ENCODE measurements at places on chromosomes 7 and 10.

DNA sequence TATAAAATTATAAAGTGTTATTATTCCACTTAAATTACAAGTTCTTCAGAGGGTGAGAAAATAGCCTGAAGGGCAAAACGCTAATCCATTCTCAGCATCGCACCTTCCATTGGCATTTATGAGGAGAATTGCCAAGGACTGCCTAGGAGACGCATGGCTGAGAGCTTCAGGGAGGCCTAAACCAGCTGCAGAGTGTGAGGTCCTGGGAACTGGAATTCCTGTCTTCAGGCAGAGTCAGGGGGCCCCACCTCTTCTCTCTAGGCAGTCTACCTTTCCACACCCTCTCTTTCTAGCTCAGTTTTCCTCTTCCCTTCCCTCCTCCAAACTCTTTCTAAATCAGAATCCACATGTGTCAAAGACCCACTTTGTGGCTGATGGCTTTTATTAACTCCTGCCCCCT, 35.3 kb downstream of the LRRC72 start:
- DNase-seq: no peak

DNA sequence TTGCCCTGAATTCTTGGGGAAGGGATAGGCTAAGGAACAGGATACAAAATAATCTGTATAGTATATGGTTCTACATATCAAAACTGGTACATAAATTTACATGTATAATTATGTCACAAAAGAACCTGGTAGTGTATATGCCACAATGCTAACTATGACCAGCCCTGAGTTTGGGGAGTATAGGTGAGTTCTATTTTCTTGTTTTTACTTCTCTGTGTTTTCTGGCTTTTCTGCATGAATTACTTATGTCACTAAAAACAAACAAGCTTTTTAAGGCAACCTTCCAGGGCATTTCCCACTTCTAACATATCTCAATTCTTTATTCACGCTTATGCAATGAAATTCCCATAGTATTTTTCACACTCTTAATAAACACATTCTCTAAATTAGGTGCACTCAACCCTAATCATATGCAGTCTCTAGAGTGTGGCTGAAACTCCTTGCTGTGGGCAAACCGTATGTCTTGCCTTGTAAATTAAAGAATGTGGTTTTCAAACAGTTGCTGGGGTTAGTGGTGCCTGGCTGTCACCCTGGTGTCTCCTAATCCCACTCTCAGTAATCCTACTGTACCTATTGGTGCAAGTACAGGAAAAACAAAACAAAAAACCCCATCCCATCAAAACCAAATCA, 14.0 kb upstream of the INSIG1 start:
- no peak for DNase-seq

DNA sequence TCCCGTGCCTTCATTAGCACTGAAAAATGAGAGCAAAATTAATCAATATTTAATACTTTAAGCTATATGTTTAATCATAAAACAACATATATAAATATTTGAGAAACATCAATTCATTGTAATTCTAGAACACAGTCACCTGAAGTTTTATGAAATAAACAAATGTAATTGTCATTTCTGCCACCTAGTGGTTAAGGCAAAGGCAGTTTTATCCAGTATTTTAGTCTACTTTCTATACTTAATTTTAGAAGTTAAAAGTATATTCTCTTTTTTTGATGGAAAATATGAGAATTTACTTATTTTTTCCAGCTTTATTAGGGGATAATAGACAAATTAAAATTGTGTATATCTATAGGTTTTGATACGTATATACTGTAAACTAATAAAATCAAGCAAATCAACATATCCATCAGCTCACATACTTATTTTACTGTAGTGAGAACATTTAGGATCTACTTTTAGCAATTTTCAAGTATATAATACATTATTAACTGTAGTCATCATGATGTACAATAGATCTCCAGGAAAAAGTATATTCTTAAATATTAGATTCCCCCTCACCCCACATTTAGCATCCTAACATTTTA, 16.9 kb downstream of the PCGF6 start:
- DNase-seq: no peak

GRCh38 chr7:16421333-16422102, at the start of gene CRPPA:
CRPPA (minus strand) TSS chr7:16421538; CDS start chr7:16421322, 216 bp downstream.
- no peak for DNase-seq

DNA sequence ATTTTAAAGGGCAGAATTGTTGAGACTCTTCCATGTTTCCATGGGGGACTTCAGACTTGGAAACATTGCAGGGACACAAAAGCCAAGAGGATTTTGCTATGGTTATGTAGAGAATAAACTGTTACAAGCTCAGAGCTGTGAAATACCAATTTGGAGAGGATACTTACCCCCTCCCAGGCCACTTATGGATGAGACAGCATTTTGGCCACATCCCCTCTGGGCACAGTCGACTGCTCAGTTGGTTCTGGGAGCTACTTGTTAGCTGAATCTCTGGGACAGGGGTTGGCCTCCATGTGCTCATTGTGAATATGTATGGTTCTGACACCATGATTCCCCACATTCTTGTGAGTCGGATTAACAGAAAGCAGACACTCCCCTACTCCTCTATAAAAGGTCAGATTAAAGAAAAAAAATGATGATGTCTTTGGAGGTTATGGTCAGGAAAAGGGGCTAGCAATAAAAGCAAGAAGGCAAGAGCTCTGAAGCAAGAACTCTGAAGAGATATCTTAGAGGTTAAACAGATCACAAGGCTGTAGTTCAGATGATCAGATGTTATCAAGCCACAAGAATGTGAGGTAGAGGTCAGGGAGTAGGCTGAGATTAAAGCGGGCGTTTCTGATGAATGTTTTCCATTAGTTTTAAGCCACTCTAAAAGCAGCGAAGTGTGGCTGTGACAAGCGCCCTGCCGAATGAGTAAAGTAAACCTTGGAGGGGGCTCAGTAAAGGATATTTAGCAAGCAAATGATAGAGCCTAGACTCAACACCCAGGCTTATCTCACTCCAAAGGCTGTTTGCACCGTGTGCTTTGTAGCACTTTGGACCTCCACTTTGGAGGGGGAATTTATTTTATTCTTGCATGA, 17.2 kb downstream of the STAMBPL1 start:
- no peak for DNase-seq

DNA sequence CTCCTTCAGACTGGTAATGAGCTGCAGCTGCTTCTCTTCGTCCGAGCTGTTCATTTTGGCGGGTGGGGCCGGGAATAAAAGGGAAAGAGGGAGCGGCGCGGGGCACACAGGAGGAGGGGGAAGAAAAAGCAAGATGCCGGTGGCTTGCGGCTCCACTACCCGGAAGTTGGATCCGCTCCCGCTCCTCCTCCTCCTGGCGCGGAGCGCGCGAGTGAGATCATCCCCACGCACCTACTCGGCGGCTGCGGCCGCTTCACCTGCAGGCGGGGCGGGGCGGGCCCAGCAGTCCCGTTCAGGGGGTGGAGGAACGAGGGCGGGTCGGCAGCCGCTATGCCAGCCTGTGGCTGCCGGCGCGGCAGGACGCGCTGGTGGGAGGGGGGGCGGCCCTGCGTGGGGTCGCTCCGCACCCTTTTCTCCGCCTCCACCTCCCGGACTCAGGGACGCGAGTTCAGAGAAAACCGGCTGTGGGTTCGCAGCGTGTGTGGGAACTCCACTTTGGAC, at the start of gene SHTN1:
SHTN1 (minus strand) TSS at position 162 of the 501 bp plus-strand sequence; CDS start at position 54, 108 bp downstream.
- no peak for DNase-seq

Measured in CMK (cell line).